ENCODE measurements at places on chromosomes 5 and 9.
A peak's percentile ranks its signal among the peaks of the same experiment; 100 is the strongest.

- no peak for DNase-seq
Measured at GRCh38 chr5:74054641-74055421, 428.8 kb downstream of the ARHGEF28 start.

- DNase-seq, result no peak
Measured at GRCh38 chr5:163758283-163758711, 252.9 kb downstream of the MAT2B start.

DNA sequence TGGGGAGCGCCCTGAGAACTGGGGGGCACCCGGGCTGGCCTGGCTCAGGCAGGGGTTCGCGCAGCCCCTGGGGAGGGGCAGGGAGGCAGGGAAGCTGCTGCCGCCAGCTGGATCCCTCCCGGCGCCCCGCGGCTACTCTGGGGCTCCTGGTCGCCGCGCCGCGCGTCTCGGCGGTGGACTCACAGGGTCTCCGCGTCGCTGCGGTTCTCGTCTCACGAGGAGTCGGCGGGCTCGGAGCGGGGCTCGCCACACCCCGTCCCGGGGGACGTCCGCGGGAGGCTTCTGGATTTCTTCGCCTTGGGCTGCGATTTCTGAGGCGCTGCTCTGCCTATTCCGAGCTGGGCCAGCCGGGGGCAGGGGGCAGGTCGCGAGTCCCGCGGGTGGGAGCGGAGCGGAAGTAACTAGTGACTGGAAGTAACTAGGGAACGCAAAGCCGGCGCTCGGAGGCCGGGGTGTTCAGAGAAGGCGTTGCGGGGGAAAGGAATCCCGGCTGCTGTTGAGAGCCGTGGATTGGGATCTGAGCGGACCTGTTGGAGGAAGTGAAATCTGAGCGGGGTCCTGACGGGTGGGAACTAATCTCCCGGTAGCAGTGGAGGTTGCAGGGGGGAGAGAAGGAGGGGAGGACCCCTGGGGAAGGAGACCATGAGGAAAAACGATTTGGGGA, 511 bp downstream of the CYSTM1 start:
- peak; percentile 85 for DNase-seq

GRCh38 chr5:11719888-11720481, 184.3 kb downstream of the CTNND2 start:
- DNase-seq, result peak; percentile 75

GRCh38 chr9:96875461-96876142, 21.3 kb upstream of the ZNF782 start:
- peak; percentile 96 for DNase-seq

GRCh38 chr5:163190784-163191183, 246.6 kb upstream of the CCNG1 start:
- no peak for DNase-seq

DNA sequence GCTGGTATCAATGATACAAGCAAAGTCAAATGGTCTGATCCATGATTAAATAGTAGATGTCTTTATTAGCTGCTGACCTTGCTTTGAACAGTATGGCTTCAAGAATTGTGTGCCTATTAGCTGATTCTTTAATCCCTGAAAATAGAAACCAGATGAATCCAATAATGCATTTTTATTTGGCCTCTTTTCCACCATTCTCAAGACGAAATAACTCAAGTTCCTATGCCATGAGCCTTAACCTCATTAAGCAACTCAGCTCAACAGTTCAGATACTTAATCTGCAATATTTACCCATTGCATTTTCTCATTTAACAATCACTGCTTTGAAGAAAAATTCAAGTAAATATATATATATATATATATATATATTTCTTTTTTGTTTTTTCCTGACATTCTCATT, 588.6 kb upstream of the MEF2C start:
- DNase-seq, result no peak

GRCh38 chr9:115913696-115914095, 239.9 kb upstream of the PAPPA start:
- DNase-seq, result no peak

DNA sequence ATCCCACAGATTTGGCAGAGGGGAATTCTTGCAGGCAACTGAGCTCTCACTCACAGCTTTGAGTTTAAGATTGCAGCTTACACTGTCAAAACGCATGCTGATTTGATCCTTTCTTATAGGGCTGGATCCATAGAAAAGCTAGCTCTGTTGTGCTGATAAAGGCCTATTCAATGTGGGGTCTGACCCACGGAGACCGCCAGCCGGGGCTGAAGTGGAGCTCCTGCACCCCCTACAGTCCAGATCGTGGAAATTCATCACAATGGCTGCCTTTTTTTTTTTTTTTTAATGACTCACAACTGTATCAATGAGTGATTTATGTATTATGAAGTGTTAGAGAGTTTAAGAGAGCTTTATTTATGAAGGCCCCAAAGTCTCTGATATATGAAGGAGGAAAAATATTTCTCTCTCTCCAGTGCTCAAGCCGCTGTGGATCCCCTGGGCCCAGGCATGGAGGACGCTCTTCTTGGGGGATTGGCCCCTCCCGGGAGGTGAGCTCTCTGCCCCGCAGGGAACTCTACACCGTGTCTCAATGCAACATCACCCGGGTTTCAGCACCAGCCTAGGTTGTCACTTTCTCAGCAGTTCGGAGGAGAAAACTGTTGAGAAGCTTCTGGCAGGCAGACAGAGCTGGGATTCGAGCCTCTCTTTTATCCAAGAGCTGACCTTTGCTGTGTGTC, 700.2 kb downstream of the IRX1 start:
- peak; percentile 38 for DNase-seq

DNA sequence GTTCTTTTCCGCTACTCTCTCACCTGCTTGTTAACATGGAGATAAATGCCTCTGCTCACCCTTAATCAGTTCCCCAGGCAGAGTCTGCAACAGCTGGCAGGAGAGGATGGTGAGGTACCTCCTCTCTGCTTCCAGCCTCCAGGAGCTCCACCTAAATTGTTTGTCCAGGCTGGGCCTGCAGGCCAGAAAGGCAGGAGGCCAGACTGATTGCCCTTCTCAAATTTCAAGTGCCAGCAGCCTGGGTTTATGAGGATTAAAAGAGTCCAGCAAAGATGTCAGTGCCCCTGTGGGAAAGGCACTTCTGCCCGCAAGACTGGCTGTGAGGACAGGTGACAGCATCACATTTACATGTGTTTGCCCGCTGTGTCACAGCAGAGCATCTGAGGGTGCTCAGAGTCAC, 19.8 kb downstream of the CORO2A start:
- peak; percentile 80 for DNase-seq

GRCh38 chr9:93944011-93944410, 11.1 kb downstream of the BARX1 start:
- DNase-seq, result no peak

DNA sequence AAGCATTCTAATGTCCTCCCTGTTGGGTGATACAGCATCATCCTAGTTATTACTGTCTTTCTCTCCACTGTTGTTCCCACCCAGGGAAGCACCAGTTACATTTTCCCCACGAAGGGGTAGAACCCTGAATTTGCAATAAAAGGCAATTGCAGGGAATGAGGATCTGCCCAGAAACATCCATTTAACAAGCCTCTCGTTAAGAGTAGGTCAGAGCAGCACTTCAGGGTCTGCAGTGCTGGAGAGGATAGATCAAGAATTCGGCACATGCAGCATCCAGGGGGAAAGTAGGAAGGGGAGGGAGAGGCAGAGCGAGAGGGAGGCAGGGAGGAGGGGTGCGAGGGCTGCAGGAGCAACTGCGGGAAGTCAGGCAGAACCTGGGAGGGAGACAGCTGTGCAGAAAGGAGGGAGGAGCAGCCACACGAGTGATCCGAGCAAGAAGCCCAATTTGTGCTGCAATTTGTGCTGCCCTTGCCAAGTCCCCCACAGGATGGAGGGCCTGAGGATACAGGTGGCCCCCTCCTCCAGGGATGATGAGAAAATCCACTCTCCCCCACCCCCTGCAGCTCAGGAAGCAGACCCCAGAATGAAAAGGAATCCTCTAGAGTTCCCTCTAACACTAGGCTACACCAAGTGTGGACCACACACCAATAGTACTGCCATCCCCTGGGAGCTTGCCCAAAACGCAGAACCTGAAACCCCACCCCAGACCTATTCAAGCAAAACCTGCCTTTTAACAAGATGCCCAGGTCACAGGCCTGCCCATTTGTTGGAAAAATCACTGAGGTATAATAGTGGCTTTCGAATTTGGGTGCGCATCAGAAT, 62.2 kb downstream of the EPB41L4B start:
- DNase-seq, result no peak

DNA sequence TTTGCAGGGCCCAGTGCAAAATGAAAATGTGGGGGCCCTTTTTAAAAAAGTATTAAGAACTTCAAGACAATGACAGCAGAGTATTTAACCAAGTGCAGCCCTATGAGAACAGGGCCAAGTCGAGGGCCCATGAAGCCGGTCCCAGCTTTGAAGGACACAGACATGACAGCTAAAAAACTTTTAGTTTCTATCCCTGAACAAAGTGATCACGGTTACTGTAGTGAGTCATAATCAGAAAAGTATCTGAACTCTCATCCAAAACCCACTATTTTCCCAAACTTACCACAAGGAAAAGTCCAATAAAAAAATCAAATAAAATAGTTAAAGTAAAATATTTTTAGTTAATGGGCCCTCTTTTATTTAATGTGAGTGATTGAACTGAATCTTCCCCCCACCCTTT, 126.0 kb downstream of the MEF2C start:
- DNase-seq, result no peak

DNA sequence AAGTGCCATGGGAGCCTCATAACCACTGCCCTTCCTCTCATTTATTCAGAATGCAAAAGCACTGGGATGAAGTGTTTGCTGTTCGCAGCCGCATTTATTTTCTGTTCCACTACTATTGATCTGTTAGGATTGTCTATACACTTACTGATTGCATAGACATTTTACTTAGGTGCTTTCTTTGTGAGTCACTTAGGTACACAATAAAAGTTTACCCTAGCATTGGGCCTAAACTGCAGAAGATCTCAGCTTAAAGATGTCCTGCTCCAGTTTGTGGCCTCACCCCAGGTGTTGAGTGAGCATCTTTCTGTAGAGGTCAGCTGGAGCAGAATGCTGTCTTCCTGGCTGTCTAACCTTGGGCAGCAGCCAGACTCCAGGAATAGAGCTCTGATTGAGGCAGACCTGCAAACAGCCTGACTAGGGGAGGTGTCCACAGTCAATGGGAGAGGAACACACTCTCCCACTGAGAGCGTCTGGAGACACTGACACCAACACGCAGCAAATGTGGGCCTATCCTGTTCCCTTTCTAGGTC, 54.0 kb downstream of the GPR21 start:
- no peak for DNase-seq

- DNase-seq, result no peak
Measured at GRCh38 chr9:130143958-130144366, 28.2 kb upstream of the NCS1 start.

- no peak for DNase-seq
Measured at GRCh38 chr5:154098465-154098864, 59.7 kb downstream of the MFAP3 start.

DNA sequence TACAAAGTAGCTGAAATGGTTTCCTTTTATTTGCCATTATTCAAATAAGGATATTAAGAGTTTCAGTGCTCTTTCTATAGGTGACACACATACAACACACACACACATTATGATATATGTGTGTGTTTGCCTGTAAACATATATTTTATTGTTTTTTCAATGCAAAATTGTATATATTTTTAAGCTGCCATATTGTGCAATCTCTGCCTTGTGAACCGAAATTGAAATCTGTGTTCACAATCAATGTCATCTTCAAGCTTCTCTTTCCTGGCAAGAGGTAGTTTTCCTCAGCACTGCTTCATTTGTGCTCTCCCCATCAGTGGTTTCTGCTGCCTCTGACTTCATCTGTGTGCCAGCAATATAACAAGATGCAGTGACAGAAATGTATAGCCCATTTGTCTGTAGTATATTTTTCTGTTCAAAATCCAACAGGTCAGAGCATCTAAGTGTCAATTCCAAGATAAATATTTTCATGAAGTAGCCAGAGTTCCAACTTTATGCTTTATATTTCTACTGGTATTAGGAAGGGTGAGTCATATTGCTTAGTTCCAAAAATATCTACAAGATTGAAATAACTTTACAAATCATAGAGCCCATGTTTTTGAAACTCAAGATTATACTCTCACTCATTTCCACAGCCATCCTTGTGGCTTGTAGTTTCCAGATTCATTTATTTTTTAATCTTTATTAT, 1704.8 kb upstream of the CDH9 start:
- DNase-seq, result no peak

- no peak for DNase-seq
Measured at GRCh38 chr5:15606197-15606596, 106.2 kb downstream of the FBXL7 start.

DNA sequence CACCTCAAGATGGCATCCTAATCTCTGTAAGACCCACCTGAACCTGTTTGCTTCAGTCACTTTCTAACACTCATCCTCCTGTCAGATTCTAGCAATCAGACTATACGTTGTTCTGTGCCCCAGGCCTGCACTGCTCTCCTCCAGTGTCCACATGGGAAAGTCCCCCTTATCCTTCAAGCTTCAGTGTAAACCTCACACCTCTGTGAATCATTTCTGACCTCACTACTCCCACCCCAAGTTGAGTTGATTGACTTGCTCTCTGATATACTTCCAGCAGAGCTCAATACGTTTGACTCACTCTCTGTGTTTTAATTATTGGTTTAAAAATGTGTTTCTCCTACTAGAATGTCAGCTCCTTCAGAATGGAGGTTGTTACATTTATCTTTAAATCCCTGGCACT, 240.2 kb downstream of the FBXL17 start:
- no peak for DNase-seq

GRCh38 chr9:124146031-124146561, 111.7 kb upstream of the NEK6 start:
- DNase-seq, result no peak

DNA sequence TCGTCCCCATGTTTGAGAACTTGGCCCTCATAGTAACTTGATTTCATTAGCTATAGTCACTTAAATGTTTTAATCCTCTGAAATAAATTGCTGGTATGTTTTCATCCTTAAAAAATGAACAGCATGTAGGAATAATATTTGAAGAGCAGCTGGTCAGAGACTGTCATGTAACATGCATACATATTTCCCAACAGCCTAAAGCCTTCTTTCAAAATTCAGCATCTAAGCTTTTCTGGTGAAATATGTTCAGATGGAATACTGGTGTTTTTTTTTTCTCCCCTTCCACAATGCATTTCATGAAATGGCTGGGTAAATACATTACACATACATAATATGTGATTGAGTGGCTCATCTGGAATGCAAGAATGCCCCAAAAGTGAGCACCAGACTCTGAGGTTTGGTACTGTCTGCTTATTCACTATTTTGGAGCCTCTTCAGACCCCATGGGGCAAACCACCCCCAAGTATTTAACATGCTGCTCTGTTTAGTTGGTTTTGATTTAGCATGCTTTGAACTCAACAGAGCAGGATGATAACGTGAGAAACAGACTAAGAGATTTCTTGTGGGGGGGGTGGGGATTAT, 94.0 kb downstream of the SMARCA2 start:
- no peak for DNase-seq

DNA sequence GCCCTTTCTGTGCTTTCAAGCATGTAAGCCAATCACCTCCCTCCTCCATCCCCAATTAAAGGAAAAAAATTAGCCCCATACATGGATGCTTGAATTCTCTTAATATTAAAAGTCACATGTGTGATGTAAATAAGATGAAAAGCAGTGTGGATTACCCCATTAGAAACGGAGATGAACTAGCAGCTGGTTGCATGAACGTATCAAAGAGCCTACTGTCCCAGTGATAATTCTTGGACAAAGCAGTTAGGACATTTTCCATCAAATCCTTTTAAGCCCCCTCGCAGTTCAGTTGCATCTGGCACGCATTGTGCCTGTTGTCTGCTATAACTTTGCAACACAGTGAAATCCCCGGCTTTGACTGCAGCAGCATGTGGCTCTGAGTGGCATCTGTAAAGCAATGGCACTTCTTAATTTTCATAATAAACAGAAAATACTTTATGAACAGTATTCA, 285.6 kb downstream of the FBXL7 start:
- DNase-seq, result no peak
